HT1080 (cell line): ENCODE measurements at places on chromosomes 12 and 14. TPM values are rescaled to one million over a fixed set of nuclear protein-coding genes. Genes with fewer than 3 reads are reported as not detected.
A peak's percentile ranks its signal among the peaks of the same experiment; 100 is the strongest.

DNA sequence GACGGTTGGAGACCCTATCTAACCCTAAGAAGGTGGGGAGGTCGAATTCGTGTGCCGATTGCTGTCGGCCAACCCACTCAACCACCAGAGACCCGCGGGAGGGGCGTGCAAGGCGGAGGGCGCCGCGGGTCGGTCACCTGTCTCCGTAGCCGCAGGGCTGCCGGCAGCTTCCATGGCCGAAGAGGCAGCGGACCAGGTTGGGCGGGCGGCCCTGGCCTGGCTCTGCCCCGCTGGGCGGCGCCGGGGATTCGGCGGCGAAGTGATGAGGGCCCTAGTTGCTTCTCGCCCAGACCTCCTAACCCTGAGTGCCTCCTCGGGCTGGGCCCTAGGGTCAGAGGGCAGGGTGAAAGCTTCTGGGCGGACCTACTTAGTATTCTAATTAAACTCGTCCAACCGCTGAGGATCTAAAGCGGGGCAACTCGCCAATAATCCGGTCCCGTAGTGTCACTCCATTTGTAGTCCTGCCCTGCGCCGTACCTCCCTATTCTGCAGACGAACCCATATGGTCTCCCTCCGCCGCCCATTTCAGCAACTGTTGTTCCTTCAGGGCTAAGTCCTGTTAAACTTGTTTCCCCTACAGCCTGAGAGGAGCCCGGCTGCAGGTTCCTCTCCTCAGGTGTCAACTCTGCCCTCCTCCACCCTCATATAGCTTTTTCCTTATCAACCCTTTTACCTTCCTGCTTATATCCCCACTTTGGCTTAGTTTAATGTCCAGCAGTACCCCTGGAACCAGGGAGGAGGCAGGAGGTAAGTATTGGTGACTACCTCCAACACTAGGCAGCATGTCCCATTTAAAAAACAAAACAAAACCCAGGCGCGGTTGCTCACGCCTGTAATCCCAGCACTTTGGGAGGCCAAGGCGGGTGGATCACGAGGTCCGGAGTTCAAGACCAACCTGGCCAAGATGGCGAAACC, at the start of gene PYM1:
PYM1 (minus strand) TSS at position 307 of the 915 bp plus-strand sequence; CDS start at position 174, 133 bp downstream.
- peak; percentile 61 for DNase-seq

DNA sequence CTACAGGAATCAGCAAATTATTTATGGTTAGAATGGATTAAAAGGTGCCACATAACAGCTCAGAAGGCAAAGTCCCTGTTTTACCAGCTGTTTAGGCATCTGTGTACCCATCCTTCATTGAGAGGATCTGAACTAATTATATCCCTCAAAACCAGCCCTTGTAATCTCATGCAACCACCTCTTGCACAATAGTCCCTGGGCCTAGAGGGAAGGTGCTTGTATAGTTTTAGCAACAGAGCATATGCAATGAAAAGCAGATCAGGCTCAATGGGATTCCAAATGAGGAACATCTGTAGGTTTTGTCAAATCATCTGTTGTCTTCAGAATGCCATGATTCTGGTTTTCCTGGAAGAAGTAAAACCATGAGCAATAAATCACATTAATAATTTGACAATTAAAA, 26.0 kb upstream of the GLIPR1L2 start:
- no peak for DNase-seq

DNA sequence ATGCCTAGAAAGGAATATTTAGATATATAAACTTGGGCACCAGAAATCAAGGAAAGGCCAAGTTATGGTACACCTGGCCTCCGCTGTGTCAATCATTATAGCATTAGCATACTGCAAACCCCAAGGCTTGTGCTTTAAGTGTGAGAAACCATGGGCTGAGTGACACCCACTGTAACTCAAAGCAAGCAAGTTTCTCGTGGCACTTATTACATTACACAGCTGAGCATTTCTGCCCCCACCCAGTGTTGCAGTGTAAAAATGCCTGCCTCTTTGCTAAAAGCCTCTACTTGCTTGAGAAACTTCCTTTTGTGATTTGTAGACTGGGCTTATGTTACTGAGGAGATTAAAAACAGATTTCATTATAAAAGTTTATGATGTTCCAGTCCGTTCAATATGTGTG, 122.0 kb downstream of the TGFB3 start:
- DNase-seq, result no peak

FLVCR2 gene
- 0.67 and 0.85 TPM in 2 replicates for total RNA-seq

DNA sequence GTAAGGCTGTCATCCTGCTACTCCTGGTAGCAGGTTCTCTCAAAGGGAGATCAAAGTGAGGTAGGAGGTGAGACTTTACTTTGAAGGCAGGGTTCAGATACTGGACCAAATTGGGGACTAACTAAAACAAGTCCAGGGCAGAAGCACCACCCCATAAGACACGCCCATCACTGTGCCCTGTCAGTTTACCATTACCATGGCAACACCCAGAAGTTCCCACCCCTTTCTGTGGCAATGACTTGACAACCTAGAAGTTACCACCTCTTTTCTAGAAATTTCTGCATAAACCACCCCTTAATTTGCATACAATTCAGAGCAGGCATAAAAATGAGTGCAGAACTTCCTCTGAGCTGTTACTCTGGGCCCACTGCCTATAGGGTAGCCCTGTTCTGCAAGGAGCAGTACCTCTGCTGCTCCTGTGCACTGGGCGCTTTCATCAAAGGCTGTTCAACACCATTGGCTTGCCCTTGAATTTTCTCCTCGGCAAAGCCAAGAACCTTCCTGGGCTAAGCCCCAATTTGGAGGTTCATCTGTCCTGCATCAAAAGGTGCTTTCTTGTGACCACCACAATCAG, 64.8 kb upstream of the MAX start:
- no peak for DNase-seq

GRCh38 chr12:71475280-71475679, 35.7 kb downstream of the LGR5 start:
- no peak for DNase-seq
